Hepatocyte (in vitro differentiated cells): ENCODE measurements at places on chromosomes 12 and 14. TPM values are rescaled to one million over a fixed set of nuclear protein-coding genes. Genes with fewer than 3 reads are reported as not detected.

SERPINA4 gene
- total RNA-seq: 22.7 and 27.8 TPM in 2 replicates

GLT1D1 gene
- 0.92 and 1.8 TPM in 2 replicates for total RNA-seq

TSPAN19 gene
- not detected in 2 replicates for total RNA-seq

TMEM117 gene
- total RNA-seq: 45.4 and 47.1 TPM in 2 replicates

BATF gene
- 0.60 TPM in 1 of 2 replicates, not detected in the other for total RNA-seq

SERPINA10 gene
- total RNA-seq: 19.1 and 23.0 TPM in 2 replicates

RPL10L gene
- not detected in 2 replicates for total RNA-seq

TBPL2 gene
- total RNA-seq: 0.27 TPM in 1 of 2 replicates, not detected in the other

INF2 gene
- 24.2 and 31.6 TPM in 2 replicates for total RNA-seq

CCDC197 gene
- total RNA-seq: not detected in 2 replicates

GPR65 gene
- 0.04 and 0.10 TPM in 2 replicates for total RNA-seq
